Thymus (tissue), 14 donors: ENCODE measurements at places on chromosomes 7 and 10.

DNA sequence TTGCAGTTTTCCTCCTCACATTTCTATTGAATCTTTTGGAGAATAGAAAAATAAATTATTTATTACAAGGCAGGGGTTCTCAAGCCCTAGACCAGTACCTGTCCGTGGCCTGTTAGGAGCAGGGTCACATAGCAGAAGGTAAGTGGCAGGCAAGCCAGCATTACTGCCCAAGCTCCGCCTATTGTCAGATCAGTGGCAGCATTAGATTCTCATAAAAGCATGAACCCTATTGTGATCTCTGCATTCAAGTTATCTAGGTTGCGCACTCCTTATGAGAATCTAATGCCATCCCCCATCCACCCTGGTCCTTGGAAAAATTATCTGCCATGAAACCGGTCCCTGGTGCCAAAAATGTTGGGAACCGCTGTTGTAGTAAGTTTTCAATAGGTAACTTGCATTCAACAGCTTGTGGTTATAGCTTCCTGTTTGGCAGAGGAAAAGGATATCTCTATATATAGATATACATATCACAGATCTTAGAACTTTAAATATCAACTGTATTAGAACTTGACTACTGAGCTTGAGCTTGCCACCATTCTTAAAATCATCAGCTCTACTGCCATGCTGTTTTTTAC lies 165.1 kb downstream of the AHR start:
- DNase-seq, result no peak

DNA sequence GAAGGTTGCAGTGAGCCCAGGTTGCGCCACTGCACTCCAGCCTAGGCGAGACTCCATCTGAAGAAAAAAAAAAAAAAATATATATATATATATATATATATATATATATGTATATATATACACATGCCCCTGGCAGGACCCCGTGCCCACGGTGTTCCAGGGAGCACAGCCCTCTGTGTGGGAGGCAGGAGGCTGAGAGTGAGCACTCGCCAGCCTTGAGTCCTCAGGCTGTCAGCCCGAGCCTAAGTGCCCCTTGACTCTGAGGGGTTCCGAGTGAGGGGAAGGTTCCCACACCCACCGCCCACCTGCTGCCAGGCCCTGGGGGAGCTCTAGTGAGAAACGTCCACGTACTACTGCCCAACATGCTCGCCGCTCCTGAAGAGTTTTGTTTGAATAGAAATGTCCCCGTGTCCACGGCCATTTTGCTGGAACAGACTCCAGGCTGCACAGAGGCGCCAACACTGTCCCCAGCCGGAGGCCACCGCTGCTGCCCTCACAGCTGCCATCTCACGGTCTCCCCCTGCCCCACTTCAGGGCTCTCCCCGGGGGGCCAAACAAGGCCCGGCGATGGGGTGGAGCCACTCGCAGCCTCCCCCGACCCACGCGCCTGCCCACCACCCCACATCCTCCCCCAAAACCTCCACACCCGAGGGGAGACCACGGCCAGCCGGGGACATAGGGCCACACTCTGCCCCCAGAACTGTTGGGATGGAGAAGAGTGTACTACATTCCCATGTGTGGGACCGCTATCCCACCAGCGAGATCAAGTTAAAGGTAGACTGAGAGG lies 62.8 kb upstream of the EBF3 start:
- no peak for DNase-seq

GRCh38 chr10:120688928-120689327 lies 162.2 kb upstream of the WDR11 start:
- DNase-seq, result no peak

- DNase-seq, result no peak
Observed at GRCh38 chr10:48400129-48400849, 93.8 kb downstream of the MAPK8 start.

DNA sequence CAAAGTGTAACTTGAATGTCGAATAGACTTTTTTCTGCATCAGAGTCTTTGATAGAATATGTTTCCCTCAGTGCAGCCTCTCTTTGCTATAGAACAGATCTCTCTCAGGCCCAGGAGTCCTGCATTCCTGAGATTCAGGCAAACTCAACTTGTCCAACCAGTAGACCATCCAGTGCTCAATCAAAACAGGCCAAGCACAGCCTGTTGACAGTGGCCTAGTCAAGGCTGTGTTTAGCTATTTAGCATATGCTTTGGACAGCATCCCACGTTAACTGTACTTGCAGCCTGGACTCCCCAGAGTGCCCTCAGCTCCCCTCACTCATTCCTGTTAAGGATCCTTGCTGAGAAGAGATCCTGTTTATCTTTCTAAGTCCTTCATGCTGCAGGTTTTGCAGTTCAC lies 16.3 kb downstream of the OR6V1 start:
- no peak for DNase-seq

DNA sequence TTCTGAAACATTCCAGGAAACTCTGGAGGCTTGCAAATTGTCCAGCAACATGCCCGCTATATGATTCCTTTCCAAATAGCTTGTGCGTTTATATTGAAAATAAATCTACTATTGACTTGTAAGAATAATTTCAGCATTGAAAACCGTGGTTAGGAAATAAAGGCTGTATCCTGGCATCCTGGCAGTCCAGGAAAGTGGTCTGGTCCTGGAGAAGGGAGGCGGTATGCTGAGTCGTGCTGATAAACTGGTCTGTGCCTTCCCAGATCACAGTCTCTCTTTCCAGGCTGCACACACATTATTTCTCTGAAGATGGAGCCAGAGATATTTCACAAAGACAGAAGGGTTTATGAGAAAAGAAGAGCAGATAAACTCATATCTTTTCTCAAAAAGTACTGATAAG lies 350.1 kb upstream of the COBL start:
- DNase-seq, result no peak

DNA sequence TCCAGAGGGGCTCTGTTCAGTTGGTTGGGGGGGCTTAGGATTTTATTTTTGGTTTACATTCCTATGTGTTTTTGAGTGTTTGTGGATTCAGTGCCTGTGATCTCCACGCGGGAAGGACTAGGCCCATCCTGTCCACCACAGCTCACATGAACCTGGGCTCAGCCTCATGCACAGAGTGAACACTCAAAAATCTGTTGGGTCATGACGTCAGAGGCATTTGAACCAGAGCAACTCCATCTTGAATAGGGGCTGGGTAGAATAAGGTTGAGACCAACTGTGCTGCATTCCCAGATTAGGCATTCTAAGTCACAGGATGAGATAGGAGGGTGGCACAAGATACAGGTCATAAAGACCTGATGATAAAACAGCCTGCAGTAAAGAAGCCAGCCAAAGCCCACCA lies 133.3 kb downstream of the RAMP3 start:
- DNase-seq, result no peak

GRCh38 chr7:113636727-113637421 lies 281.9 kb downstream of the PPP1R3A start:
- DNase-seq, result no peak

GRCh38 chr10:34768972-34769330 lies 46.1 kb downstream of the PARD3 start:
- no peak for DNase-seq

DNA sequence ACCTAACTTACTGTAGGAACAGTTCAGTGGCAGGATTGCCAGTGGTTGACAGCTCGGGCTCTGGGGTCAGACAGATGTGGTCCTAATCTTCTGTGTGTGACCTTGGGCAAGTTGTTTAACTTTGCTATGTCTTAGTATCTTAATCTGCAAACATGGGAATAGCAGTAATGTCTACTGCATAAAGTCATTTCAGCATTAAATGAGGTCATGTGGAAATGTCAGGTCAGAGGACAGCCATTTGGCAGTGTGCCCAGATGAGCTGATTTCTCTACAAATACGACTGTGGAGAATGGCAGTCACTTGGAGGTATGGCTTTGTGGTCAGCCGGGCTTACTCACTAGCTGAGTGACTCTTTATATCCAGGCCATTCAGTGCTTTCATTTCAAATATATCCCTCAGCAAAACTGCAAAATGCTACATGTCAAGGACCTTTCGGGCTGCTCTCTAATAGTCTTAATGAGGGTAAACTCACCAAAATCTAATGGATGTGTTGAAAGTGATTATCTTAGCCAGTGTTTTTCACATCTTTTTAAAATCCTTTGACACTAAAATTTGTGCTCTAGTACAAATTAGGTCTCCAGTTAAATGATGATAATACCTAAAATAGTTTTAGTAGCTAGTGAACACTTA lies 171.4 kb downstream of the ST7 start:
- DNase-seq, result no peak

GRCh38 chr10:90319188-90319914 lies 538.5 kb downstream of the HTR7 start:
- DNase-seq, result no peak

- no peak for DNase-seq
Observed at GRCh38 chr7:150313367-150313809, 9.8 kb upstream of the LRRC61 start.

GRCh38 chr10:125605167-125605566 lies 77.8 kb downstream of the TEX36 start:
- no peak for DNase-seq

DNA sequence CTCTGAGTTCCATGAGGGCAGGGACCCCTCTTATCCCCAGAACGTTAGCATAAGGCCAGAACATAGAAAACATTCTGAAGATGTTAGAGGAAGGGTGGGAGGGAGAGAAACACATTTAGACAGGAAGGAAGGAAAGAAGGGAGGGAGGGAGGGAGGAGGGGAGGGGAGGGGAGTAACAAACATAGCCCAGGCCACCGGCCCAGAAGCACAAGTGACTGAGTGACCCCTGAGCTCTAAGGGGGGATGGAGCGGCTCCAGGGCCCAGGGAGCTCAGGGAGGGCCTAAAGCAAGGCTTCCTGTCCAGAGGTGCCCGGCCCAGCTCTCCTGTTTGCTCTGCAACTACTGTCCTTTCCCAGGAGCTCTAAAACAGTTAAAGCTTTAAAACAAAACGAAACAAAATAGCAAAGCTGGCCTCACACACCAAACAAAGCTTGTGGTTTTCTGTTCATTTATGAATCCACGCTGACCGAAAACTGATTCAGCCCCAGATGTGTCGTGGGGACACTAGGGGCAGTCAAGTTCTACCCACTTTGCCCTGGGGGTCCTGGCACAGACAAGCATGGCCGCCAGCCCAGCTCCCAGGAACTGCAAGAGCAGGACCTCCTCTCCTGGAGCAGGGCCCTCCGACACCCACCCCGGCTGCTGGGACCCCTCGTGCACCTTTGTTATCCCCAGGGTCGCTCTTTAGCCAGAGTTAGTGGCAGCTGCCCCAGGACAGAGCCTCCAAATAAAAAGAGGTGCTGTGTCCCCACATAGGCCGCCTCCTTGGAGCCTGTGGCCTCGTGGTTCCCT lies 496.2 kb upstream of the FOXK1 start:
- no peak for DNase-seq

DNA sequence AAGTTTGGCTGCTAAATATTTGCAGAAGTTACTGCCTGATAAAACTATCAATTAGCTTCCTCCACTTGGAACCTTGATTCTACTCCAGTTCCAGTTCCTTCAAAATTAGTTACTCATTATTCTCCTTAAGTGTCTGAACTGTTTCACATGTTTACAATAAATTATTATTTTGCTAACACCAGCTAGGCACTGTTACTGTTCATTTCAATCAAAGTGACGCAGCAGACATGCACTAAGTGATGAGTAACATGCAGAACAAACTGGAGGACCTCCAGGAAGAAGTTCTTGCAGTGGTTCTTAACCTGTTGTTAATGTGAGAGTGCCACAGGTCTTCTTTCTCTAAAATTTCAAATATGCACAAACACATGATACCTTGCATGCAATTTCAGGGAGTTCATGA lies 491.8 kb upstream of the SEMA3A start:
- no peak for DNase-seq

DNA sequence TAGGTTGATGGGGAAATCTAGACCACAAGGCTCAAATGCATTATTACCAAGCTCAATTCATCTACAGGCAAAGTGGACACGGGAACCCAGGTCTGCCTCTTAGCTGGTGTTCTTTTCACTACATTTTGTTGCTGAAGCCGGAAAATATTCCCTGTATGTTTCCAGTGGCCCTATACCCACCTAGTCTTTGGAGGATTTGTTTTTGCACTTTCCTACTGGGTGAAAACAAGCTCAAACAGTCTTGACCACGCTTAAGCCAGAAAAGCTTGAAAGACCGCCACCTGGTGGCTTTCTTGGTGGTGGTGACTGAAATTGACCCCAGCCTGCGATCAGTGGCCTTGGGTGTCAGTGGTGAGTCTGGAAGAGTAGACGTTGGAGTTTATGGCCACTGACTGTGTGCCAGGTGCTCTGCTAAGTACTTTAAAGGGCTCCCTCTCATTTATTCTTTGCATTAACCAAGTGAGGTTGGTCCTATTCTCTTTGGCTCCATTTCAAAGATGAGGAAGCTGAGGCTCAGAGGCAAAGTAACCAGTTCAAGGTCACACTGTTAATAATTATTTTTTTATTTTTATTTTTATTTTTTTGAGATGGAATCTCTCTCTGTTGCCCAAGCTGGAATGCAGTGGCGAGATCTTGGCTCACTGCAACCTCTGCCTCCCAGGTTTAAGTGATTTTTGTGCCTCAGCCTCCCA lies 11.1 kb upstream of the CRTAC1 start:
- no peak for DNase-seq

DNA sequence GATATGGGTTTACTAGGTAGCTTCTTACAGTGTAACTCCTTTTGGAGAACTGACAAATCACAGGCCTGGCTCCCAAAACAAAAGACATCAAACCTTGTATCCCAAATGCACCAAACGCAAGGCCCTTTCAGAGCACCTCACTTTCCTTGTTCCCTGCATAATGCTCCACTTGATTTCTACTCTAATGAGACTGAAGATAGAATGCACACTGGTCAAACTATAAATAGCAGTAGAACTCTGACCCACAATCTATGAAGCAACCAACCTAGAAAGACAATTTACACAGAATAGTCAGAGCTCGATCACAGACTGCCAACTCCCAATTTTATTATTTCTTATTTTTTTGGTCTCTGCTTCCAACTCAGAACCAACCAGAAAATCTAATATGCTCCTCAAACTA lies 214.4 kb downstream of the CACNA2D1 start:
- DNase-seq, result no peak

DNA sequence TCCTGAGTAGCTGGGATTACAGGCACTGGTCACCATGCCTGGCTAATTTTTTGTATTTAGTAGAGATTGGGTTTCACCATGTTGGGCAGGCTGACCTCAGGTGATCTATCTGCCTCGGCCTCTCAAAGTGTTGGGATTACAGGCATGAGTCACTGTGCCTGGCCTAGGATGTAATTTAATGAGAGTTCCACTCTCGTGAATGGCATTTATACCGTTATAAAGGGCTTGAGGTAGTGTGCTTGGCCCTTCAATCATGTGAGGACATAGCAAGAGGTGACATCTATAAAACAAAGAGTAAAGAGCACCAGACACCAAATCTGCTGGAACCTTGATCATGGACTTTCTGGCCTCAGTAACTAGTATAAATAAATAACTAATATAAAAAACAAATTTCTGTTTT lies 93.5 kb upstream of the PPP1R9A start:
- no peak for DNase-seq

GRCh38 chr10:35412900-35413491 lies 76.7 kb downstream of the CCNY start:
- DNase-seq, result no peak
